ENCODE measurements at places on chromosomes 2 and 18. TPM values are rescaled to one million over a fixed set of nuclear protein-coding genes. Genes with fewer than 3 reads are reported as not detected.

DNA sequence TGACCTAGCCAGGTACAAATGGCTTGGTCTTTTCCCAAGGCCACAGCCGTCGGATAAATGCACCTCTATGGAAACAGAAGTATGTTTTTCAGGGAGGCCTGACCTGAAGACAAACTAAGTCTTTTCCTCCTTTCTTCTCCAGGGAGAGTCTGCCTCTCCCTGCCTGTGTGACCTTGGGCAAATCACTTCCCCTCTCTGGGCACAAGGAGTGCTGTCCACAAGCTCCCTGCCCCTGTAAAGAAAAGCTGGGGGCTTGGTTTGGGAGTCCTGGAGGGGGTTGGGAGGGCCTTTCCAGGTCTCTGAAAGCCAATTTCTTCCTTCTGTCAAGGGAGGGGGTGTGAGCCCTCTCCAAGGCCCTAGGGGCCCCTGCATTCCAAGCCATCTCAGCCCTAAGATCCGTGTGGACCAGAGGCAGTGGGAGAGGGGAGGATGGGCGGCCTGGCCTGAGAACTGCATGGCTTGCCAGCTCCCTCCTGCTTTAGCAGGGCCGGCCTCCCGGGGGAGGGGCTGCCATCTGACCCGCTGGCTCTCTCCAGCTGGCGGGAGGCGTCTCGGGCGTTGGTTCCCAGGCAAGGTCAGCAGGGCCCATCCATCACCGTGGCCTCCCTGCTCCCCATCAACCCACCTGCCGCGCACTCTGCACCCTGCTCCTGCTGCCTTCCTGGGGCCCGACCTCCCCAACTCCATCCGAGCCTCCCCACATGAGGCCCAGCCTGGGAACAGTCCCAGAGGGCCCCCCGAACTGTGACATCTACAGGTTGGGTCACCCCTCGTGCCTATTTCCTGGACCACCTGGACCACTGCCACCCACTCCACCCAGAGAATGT, 61.4 kb downstream of the SMAD7 start:
- H3K27me3 ChIP-seq = no peaks in the 10 kb centered on the region
- DNase-seq = peak; percentile 19
- peaks cover 2% of the 10 kb centered on the region for H3K4me1 ChIP-seq

DNA sequence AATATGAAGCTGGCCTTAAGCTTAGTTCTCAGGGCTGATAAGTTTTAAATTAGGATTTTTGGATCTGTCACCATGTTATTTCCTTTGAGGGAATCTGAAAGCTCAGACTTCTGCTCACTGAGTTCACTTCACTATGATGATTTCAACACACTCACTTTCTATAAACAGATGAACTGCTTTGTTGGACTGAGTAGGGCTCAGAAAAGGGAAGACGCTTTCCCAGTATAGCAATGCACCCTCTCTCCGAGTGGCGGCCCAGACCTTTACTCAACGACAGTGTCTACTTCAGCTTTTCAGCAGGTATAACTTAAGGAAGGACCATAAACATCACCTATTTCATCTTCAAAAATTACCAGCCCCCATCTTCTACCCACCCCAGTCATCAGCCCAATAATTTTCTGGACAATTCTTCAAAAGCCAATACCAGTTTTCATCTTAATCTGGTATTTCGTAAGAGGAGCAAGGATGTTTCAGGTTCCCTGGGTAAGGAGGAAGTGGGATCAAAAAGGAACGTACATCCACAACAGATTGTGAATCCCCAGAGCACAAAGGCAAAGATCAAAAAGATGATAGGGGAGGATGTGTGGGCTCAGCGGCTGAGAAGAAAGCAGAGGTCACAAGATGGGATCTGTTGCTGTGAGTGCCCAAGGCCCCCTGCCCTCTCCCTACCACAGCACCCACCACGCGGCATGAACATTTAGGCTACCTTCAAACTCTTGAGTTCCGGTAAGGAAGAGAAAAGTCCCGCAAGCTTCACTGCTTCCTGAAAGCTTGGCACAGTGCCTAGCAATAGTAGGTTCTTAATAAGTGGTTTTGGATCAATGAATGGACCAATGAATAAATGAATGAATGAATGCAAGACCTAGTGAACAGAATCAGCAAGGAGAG, 41.9 kb downstream of the LPIN2 start:
- H3K27ac ChIP-seq = peak overlapping the region; percentile 95
- DNase-seq = no peak
- H3K4me1 ChIP-seq = peaks cover 79% of the 10 kb centered on the region
- peak overlapping the region; percentile 91 for H3K4me3 ChIP-seq

DNA sequence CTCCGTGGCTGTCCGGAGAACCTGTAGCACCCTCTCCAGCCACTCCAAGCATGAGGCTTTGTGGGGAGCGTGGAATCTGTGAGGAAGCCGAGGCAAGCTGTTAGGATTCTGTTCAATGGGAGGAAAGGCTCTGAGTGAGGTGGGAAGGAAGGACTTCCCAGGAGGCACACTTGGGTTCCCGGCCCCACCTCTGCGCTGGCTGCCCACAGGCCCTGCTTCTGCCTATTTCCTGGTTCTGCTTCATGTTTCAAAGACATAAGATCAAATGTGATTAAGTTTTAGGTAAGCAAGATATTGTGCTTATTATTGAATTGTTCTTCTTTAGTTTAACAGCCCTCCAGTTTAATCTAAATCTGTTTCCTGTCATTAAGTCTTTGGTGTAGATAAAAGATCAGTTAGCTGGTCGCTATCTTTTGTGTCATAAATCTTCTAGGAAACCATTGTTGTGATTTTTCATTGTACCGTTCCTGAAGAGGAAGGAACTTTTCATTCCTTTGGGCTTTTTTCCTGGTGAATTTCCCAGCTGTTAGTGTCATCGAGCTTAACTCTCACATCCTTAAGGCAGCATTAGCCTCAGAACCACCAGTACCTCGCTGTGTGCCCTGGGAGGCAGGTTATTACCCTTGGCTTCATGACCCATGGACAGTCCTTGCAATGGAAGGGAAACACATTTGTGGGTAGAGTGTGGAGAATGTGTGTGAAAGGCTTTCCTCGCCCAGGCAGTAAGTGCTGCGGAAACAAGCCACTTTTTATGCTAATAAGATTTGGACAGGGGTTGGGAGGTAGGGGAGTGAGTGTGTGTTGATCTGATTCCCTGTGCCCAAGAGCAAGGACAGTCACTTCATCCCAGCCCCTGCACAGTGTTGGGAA, 61.9 kb upstream of the ALPP start:
- H3K36me3 ChIP-seq = peaks cover 33% of the 10 kb centered on the region
- H3K27me3 ChIP-seq = no peaks in the 10 kb centered on the region
- peaks cover 74% of the 10 kb centered on the region for H3K4me1 ChIP-seq
- peak overlapping the region; percentile 99 for H3K27ac ChIP-seq
- no peak for DNase-seq
- peak overlapping the region; percentile 80 for H3K4me3 ChIP-seq

DNA sequence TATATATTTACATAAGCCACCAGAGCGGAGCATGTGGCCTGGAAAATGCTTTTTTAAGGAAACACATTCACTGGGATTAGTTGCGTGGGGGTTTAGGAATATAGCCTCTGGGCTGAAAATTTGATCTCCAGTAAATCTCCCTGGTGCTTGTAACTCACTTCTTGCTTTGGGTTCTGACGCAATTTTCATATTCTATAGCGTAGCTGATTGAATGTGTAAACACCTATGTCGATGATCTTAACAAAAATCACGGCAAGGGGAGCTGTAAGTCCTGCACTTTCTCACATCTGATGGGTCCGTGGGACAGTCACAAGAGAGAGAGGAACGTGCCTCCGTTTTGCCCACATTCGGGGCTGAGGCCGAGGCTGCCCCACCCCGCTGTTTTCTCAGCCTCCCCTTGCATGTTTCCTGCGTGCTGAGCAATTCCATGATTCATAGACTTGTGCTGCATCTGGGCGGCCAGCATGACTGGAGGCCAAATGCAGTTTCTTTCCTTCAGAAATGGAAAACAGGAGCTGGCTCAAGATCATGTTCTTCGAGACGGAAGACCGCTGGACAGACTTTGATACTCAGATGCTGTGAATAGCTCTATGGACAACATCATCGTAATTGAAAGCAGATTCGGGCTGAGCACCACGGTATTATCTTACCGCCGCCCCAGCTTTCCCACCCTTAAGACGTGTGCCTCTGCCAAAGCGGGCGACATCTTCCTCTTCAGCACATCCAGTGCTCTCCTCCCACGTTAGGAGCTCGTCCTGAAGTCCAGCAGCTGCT, 109.2 kb downstream of the TMEM18 start:
- no peaks in the 10 kb centered on the region for H3K36me3 ChIP-seq
- H3K27ac ChIP-seq = no peak overlapping the region
- DNase-seq = no peak
- no peak overlapping the region for H3K4me3 ChIP-seq
- no peaks in the 10 kb centered on the region for H3K4me1 ChIP-seq
- H3K27me3 ChIP-seq = peaks cover 33% of the 10 kb centered on the region

DNA sequence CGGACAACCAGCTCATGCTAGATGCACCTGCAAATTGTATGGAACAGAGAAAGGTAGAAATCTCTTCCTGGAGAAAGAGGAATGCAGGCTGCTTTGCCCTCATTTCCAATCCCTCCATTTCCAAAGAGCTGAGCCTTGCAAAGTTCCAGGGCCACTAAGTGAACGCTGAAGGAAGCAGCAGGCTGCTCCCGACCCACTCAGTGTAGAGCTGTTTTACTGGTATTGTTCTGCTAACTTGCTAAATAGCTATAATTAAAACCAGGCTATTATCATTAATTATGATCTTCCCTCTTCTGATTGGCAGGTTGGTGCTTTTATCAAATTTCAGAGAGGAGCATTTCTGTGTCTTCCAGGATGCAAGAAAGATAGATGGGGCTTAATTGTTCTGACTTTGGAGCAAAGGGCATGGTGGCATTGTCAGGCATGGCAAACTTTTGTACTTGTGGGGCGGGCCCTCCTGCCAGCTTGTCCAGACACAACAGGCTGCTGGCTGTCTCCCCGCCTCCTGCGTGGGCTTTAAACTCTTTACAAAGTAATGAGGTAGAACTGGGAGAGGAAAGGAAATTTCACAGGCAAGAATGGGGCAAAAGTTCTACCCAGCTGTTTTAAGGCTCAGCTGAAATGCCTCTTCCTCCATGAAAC, 40.2 kb downstream of the ALK start:
- DNase-seq = no peak
- H3K4me1 ChIP-seq = no peaks in the 10 kb centered on the region
- H3K4me3 ChIP-seq = no peak overlapping the region
- H3K27ac ChIP-seq = no peak overlapping the region
- peaks cover 3% of the 10 kb centered on the region for H3K27me3 ChIP-seq

GRCh38 chr2:228242591-228242990, 61.1 kb upstream of the SPHKAP start:
- no peak for DNase-seq
- H3K27ac ChIP-seq = no peak overlapping the region
- H3K36me3 ChIP-seq = no peaks in the 10 kb centered on the region
- no peaks in the 10 kb centered on the region for H3K27me3 ChIP-seq
- H3K4me3 ChIP-seq = no peak overlapping the region

DNA sequence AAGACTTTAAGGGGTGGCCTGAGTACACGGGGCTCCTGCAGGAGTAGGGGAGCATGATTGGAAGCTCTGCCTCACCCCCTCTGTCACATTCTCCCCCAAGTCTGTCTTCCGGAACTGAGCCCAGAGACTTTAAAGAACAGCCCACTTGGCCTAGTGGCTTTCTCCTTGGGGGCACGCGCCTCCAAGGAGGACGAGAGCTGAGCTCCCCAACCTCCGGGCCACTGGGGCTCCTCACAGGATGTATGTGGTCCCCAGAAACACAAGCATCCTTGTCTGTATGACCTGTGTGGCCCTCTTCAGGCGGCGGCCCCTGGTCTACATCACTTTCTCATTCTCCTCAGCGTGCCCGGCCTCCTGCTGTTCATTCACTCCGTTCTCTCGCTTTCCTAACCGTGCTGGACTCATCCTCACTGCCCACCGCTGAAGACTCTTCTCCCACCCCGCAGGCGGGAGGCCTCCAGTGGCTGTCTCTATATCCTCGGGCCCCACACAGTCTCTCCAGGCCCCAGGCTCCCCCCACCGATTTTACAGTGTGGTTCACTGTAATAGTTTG, 23.7 kb downstream of the KCNF1 start:
- no peak overlapping the region for H3K4me3 ChIP-seq
- no peaks in the 10 kb centered on the region for H3K4me1 ChIP-seq
- no peak overlapping the region for H3K27ac ChIP-seq
- H3K27me3 ChIP-seq = peaks cover 2% of the 10 kb centered on the region
- DNase-seq = no peak

DNA sequence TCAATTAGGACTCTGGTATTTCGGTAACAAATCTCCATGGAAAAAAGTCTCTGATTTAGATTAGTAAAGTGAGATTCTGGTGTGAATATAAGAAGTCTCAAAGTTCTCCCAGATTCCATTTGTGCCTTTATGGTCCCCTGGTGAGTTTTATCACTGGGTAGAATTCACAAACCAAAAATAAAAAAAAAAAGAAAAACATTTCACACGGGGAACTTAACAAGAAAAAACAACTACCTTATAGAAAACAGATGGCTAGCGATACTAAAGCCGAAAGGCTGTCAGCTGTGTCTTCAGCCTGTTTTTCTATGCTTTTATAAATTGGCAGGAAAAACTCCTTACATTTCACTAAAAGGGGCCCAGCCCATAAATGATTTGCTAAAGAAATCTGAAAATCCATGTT, 50.6 kb downstream of the COL5A2 start:
- H3K27me3 ChIP-seq = no peaks in the 10 kb centered on the region
- no peak for DNase-seq
- H3K4me3 ChIP-seq = no peak overlapping the region

The FOXD4L1 gene
- total RNA-seq = 0.14 TPM

The LOXHD1 gene
- total RNA-seq = 0.39 TPM
